ENCODE measurements at places on chromosomes 2 and 18.

- DNase-seq: no peak
Measured at GRCh38 chr2:11532416-11533055, 1.3 kb upstream of the GREB1 start.

DNA sequence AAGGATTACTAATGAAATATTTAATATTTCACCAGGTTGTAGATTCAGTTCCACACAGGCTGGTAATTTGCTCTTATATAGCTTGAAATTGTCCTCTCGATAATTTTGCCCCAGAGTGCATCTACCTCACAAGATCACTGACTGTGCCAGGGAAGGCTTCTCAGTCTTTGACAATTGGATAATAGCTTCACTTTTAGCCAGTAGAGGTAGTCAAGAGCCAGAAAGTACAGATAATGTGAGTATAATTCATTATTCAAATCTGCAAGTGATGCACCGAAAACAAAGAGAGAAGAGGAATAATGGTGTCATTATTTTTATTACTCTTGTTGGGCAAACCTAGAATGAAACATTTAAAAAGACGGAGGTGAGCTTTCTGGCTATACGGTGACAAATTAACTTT lies 292.8 kb downstream of the EN1 start:
- no peak for DNase-seq

GRCh38 chr2:145595296-145595695 lies 1075.4 kb upstream of the ZEB2 start:
- DNase-seq: no peak

DNA sequence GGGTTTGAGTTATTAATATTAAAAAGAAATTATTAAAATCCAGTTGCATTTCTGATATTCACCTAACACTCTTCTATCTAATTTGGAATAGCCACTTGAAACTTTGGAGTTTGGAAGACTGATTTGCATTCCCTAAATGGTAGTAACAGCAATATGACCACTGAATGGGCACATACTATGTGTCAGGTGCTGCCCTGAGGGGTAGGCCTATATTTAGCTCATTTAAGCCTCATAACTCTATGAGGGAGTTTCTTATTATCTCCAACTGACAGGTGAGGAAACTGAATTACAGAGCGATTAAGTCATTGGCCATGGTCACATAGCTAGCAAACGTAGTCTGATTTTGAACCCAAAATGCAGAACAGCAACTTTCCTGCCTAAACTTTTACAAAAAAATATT lies 77.3 kb downstream of the VWA3B start:
- no peak for DNase-seq

GRCh38 chr2:12087175-12087574 lies 340.7 kb downstream of the LPIN1 start:
- no peak for DNase-seq

GRCh38 chr18:80009661-80010550 lies 21.5 kb upstream of the TXNL4A start:
- DNase-seq: no peak

Measured in stimulated activated CD8-positive, alpha-beta memory T cell treated with anti-CD3 and anti-CD28 coated beads, Interleukin-15, amount 100 ng/mL, for 4 hours (primary cell).